MV-4-11 (cell line): ENCODE measurements at places on chromosomes 11 and 22.

- DNase-seq: no peak
Measured at GRCh38 chr11:120058931-120059330, 79.0 kb downstream of the TRIM29 start.

DNA sequence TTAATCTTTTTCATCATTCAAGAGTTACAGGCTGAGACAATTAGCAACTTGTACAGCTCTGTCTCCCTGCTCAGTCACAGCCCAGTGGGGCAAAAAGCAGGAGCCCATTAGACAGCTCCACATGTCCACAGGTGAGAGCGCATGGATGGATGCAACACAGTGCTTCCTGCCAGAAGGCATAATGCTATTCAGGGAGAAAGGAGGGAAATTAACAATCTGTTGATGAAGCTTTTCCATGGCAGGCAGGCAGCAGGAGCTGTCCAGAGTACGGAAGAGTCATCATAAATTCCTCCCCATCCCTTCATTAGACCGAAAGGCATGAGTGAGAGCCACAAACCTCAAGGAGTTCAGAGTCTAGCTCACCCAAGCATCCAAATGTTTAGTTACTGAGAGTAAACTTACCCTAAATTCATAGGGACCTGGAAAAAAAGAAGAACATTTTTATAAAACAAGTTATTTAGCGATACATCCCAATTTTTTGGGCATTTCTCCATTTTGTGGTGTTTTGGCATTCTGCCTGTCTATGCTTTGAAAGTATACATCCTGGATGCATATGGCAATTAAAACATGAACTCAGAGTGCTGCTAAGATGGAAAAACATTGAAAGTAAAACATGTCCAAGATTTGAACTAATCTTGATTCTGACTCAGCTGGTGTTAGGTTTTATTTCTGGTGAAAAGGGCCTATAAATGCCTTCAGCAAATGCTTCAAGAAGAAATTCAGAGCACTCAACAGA is 428.1 kb downstream of the OPCML start:
- no peak for DNase-seq

- DNase-seq: no peak
Measured at GRCh38 chr11:128696941-128697340, 3.1 kb downstream of the FLI1 start.

DNA sequence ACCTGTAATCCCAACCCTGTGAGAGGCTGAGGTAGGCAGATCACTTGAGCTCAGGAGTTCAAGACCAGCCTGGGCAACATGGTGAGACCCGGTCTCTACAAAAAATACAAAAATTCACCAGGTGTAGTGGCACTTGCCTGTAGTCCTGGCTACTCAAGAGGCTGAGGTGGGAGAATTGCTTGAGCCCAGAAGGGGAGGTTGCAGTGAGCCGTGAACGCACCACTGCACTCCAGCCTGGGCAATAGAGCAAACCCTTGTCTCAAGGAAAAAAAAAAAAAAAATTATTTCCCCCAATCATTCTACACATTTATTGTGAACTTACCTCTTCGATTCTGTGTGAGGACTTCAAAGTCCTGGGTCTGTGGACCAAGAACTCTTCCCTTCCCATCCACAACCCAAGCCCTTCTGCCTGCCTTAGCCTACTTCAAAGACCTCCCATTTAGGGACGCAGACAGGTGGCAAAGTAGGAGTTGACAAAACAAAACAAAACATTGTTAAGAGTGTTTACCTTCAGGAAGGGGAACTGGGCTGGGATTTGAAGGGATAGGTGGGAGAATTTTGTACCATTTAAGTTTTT is 3.8 kb upstream of the WEE1 start:
- no peak for DNase-seq

DNA sequence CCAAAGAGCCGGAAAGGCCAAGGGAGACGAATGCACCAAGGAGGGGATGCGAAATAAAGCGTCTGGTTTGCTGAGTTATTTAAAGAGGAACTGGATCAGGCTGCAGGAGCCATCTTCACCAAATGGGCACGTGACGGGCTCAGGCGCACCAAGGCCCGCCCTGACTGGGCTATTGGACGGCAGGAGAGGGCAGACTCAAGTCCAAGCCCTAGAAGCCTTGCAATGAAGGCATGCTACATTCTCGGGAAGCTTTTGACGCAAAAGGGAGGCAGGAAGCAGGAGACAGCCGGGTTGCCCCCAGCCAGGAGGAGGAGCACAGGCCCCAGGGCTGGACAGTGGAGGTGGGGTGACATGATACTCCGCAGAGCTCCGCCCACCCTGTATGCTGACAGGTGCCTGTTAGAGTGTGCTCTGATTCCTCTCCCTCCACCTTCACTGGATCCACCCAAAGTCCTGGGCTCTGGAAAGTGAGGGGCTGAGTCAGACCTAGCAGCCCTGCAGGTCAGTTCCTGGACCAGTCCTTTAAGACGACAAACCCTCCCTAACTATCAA is 41.5 kb upstream of the BID start:
- no peak for DNase-seq

DNA sequence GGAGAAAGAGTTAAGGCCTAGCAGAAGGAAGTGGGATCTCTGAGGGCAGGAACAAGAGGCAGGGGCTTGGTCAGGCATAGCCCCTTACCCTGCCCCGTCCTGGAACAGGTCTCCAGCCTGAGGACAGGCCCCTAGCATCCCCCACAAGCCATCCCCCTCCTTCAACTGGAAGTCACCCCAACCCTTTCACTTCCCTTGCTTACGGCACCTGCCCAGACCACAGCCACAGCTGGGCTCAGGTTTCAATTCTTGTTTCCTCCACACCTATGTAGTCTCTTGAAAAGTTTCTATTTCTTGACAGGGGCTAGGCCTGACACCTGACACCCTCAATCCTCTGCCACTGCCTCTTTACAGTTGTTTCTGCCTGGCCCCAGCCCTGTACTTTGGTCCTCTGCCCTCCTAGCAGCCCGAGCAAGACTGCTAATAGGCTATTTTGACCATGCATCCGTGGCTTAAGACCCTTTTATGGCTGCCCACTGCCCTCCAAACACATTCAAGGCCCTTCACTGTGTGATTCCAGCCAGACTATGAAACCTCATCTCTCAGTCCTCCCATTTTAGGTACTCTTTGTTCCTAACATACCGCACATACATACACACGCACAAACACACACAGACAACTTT is 10.9 kb upstream of the FCHSD2 start:
- DNase-seq: peak; percentile 86

GRCh38 chr11:12673924-12674570 is at the start of gene TEAD1:
Gene TEAD1 (plus strand): TSS chr11:12674421.
- DNase-seq: no peak

- DNase-seq: no peak
Measured at GRCh38 chr11:97905101-97905500, 1115.6 kb upstream of the CNTN5 start.

DNA sequence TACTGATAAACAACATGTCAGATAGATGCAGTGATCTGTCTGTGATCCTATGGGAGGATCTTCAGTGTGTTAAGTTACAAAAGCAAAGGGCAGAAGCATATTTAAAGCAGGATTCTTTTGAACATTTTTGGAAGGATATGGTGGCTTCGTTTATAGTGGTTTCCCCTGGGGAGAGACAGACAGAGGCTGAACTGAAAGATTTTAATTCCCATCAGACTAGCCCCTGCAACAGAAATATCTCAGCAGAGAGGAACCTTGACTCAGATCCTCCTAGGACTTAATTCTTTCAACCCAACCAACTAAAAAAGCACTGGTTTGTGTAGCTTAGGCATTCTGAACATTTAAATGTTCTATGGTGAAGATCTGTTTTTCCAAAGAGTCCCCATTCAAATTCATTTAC is 5.7 kb downstream of the CLTCL1 start:
- DNase-seq: no peak

- no peak for DNase-seq
Measured at GRCh38 chr11:2779981-2780849, 80.4 kb upstream of the KCNQ1OT1 start.
